ENCODE measurements at places on chromosomes 6 and 20.

- no peak for DNase-seq
These were observed 36.9 kb downstream of the ASXL1 start for GRCh38 chr20:32395066-32395465.

DNA sequence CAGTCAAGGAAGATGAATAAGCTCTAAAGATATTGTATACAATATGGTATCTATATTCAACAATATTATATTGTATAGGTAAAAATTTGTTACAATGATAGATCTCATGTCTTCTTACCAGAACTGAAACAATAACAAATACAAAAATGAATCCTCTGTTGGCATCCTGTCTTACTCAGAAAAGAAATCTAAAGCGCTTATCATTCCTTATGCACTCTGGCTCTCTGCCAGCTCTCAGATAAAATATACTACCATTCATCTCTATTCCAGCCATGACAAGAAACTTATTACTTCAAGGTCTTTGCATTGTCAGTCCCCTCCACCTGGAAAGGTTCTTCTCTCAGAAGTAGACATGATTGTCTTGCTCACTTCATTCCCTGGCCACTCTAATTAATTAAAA, 138.6 kb downstream of the THEMIS start:
- no peak for DNase-seq

DNA sequence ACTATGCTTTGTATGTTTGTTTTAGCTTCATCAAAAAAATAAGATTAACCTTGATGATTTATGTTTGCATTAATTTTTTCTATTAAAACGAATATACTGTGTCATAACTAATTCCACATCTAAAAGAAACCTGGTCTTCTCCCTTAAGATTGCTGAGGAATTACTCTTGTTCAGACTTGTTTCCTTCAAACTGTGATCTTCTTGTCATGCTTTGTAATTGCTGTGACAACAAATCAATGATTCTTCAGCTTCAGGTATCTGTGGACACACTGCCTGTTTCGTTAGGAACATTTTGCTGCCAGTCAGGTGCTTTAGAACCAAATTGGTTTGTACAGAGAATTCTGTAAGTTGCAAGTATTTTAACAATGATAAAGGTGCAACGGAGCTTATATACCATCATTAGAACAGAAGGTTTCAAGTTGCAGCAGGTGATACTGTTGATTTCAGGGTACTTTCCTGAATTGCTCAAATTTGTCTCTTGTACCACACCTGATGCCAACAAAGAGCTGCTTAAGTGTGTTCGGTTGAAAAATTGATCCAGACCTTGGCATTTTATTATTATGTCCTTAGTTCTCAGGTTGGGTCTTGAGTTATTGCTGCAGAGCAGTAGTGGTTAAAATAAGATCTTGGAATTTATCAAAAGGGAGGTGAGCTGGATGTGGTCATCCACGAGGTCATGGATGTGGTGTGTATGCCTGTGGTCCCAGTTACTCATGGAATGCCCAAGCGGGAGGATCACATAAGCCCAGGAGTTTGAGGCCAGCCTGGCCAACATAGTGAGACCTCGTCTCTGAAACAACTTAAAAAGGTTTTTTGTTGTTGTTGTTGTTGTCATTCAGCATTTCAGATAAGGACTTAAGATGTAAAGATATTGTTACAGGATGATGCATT, 19.5 kb downstream of the SYTL3 start:
- DNase-seq = no peak

GRCh38 chr20:35474303-35474871, 19.0 kb downstream of the CEP250 start:
- DNase-seq = no peak

GRCh38 chr6:81997090-81997926, 244.8 kb upstream of the TENT5A start:
- DNase-seq = no peak

DNA sequence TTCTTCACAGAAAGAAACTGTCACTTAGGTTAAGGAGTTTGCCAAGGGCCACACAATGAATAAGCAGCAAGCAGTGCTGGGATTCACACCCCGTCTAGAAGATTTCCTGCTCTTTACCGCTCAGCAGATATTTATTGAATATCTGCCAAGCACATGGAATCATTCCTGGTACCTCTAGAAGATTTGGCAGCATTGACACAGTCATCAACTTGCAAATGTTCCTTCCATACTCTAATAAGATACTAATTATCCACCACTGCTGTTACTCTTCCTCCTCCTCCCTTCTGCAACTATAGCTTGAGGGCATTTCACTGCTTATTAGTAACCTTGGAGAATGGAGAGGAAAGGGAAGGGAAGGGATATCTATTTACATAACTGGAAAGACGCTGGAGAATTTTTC, 13.0 kb downstream of the MOXD1 start:
- no peak for DNase-seq

GRCh38 chr6:19771753-19772336, 65.3 kb upstream of the ID4 start:
- no peak for DNase-seq

DNA sequence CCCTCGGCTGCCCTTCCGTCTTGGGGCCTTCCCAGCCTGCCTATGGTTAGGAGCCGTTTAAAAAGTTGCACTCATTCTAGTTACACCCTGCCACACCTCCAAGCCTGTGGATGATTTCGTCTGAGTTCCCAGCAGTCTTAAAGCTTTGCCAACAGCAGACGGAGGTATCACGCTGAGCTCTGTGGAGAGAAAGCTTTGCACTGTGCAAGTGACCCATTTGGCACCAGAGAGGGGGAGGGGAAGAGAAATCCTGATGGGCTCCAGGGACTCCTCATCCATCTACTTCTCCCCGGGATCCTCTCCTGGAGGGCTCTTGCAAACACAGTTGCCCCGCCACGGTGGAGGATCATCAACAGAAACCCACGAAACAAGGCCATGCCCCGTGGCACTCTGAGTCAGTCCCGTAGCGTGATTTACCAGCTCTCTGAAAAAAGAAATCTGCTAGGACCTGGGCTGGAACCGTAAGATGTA, 98.8 kb upstream of the CITED2 start:
- no peak for DNase-seq

All from SHP77 (cell line).